ENCODE measurements at places on chromosomes 3 and 15.

- DNase-seq = no peak
Observed at GRCh38 chr15:39846108-39846507, 63.5 kb upstream of the FSIP1 start.

- DNase-seq = no peak
Observed at GRCh38 chr15:48675436-48675835, 29.9 kb upstream of the FBN1 start.

DNA sequence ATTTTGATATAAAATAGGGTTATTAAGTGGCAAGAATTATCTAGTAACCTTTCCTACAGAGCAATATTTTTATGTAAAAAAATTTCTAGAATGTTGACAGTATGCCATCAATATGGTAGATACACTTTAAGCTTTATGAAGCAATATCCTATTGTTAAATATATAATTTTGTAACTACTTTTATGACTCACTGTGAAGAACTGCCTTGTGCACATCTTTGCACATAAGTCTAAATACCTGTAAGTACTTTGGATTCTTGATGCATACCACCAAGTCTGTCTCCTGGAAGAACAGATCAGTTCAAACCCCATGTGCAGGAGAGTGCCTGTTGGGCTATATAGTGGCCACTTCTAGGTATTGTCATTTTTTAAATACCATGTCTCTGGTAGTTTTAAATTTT is 205.7 kb upstream of the EIF1B start:
- DNase-seq = no peak

DNA sequence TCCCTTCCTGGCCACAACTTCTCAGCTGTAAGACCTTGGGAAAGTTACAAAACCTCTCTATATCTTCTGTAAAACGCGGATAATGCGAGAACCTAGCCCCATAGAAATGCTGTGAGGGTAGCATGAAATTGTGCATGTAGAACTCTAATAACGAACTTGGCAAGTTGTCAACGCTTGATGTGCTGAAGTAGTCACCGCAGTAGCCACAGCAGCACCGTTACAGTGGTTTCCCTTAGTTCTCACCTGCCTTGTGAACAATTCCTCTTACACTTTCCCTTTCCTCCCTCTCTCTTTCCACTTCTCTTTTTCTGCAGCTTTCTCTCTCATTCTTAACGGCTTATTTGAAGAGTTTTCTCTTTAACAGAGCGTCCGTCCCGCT is 447 bp upstream of the SHQ1 start:
- no peak for DNase-seq

GRCh38 chr3:104066658-104067057 is 1300.1 kb upstream of the ALCAM start:
- no peak for DNase-seq

All from CD4-positive, alpha-beta T cell treated with Interleukin-15 for 4 hours (primary cell).